ENCODE measurements at places on chromosomes 4 and X.

DNA sequence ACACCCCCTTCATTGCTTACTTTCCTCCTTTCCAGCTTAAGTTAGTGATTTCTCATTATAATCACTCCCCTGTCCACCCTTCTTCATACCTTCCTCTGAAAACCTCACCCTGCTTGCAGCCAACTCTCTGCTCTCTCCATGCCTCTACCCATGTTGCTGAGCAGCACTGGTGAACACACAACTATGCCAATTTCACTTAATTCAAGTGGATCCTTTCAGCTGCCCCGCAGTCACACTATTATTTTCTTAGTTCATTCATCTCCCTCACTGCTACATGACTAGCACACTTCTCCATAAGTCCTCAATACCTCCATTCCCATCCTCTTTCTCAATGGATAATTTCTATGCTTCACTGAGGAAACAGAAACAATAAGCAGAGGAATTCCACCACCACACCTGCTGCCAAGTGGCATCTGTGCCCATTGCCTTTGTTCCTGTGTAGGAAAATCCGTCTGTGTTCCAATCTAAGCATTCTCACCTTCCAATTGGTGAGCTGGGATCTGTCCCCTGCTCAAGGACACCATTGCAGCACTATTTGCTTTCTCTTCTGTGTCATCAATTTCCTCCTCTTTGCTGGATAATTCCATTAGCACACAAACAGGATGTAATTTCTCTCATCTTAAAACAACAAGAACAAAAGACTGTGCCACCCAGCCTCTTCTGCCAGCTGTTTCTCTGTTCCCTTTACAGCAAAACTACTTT, 25.2 kb upstream of the PRSS48 start:
- DNase-seq, result no peak

GRCh38 chr4:874971-875817, 49.3 kb upstream of the CPLX1 start:
- DNase-seq, result no peak

DNA sequence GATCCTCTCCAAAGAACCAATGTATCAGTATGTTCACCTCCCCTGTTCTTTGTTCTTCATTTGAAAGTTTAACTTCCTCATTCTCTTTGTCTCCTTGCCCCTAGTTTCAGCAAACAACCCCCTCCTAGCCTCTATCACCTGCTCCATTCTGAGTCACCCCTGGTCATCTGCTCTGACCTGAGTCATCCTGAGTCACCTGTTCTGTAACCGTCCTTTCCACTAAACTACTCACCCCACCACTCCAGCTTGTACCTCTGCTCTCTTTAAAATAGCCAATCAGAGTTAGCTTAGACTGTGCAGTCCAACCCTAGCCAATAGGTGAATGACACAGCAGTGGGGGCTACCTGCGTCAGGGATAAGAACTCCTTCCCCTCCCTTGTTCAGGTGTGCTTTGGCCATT, 249.8 kb upstream of the AADAT start:
- no peak for DNase-seq

DNA sequence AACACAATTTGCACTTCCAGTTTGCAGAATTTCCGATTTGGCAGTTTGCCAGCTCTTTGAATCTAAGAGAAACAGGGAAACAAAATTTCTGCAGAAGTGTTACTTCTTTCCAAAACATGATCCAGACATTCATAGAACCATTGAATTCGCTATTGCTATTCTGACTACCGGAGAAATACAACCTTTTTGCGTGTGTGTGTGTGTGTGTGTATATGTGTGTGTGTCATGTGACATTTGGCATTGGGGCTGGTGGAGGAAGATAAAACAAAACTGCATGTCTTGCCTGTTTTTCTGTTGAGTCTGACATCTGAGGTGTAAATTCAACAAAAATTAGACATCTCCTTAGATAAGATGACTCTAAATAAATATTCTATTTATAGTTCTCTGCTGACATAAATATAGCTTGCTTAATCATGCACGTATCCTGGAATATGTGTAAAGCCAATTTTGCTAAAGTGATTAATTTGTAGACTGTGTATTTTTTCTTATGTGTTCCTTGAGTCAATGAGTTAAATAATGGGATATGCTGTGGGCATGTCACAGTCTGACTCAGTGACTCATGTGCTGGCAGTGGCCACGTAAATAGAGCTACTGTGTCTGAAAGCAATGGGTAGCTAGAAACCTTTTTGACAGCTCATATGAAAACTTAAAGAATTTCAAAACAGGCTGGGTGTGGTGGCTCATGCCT, 98.9 kb downstream of the HPGD start:
- DNase-seq, result no peak

DNA sequence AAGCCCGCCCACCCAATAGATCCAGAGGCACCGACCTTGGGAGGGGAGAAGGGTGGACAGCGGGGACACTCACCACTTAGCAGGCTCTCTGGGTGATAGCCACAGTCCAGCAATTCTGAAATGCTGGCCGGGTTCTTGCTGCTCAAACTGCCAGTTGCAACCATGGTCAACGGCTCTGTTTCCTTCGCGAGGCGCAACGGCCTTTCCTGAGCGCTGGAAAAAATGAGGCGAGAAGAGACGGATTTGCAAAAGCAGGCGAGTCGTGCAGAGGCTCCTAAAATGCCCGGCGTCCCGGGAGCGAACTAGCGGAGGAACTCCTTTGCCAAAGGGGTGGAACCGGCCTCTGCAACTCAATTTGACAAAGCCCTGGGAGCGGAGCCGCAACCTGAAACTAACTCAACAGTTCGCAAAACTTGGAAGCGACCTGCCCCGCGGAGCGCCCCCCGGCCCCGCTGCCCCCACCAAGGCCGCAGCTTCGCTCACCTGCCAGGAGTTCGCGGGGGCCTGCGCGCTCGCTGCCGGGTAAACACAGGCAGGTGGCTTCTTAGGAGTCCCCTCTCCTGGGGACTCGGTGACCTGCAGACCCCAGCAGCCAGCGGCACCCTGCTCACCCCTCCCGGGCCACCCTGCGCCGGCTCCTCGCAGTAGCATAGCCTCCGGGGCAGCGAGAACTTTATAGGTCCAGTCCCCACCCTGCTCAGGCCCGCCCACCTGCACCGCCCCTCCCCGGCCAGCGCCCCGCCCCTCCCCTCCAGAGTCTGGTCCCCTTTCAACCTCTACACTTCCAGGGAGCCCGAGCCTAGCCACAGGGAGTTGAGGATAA, at the start of gene DDIT4L:
DDIT4L (minus strand) TSS at position 649 of the 823 bp plus-strand sequence; CDS start at position 164, 485 bp downstream.
- DNase-seq, result no peak

- no peak for DNase-seq
Observed at GRCh38 chr4:3203971-3204431, 45.0 kb upstream of the MSANTD1 start.

DNA sequence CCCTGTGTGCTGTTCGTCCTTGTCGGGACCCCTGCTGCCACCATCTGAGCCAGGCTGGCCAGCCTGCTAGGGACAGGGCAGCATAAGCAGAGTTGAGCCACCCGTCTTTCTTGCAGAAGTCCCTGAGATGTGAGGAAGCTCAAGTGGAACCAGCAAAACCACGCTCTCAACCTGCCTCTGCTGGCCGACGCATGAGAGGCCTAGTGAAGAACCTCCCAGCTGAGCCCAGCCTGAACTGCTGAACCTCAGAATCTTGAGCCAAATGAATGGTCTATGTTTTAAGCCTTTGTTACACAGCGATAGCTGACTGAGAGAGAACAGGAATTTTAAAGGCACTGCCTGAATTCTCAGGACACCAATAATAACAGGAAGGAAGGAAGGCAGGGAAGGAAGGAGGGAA, 98.9 kb upstream of the ADRA2C start:
- no peak for DNase-seq

- DNase-seq, result no peak
Observed at GRCh38 chr4:28354880-28355656, 1494.4 kb downstream of the STIM2 start.

- DNase-seq, result no peak
Observed at GRCh38 chrX:24148121-24148520, 1.4 kb upstream of the ZFX start.

DNA sequence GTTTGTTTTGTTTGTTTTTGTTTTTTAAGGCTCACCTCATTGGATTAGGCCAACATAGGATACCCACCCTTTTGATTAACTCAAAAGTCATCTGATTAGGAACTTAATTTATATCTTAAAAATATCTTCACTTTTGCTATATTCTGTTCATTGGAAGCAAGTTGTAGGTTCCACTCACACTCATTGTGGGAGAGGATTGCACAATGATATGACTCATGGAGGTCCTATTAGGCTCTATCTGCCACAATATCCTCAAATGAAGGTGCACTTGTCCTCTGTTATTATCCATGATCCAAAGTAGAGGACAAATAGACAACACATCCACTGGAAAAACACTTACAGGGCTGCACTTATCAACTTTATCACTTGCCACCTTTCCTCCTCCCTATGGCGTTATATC, 60.5 kb upstream of the ADAMTS3 start:
- DNase-seq, result no peak

DNA sequence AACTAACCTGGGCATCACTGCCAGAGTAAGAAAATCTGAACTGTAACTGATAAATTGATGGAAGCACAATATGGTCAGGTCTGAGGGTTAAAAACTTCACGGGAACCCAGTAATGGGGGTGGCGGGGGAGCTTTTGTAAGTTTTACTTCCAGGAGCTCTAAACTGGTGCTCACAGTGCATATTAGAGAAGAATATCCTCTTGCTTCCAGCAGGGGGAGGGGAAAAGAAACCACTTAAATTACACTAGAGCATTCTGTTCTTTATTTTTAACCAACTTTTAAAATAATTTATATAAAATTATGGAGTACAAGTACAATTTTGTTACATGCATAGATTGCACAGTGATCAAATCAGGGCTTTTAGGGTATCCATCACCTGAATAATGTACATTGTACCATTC, 33.7 kb downstream of the WDR17 start:
- DNase-seq, result no peak

GRCh38 chrX:50431623-50432022, 39.0 kb downstream of the DGKK start:
- DNase-seq, result no peak

DNA sequence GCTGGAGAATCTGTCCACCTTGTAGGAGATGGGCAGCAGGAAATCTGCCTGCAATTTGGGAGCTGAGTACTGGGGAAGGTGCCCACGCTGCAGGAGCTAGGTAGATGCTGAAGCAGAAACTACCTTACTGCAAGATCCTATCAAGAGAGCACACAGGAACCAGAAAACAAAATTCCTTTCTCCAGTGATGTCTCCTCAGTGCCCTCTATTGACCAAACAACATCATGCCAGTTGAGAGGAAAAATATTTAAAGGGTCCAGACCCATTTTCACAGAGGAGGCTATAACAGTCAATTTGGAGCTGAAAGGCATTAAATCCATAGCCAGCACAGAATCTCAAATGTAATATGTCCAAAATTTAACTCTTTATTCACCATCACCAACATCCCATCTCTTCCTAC, 406.8 kb downstream of the SLITRK2 start:
- no peak for DNase-seq

DNA sequence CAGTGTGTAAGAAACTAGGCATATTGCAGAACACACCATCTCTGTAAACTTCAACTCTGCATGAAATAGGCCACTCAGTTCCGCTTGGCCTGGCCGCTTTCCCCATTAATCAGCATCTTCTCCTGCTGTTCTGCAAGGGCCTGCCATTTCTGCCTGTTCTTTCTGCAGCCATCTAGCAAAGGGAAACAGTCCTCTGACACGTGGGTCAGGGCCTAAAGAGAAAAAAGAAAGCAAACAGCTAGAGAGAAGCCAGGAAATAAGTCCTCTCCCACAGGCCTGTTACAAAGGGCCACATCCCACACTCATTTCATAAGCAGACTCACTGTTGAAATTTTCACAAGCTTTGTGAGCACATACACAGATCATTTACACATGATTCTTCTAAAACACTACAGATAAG, 130.1 kb downstream of the PDE5A start:
- peak; percentile 79 for DNase-seq

GRCh38 chr4:129149906-129150305, 54.0 kb downstream of the C4orf33 start:
- DNase-seq, result no peak

- no peak for DNase-seq
Observed at GRCh38 chrX:132022198-132022966, 720 bp upstream of the STK26 start.
